ENCODE measurements at places on chromosomes 3 and 15. TPM values are rescaled to one million over a fixed set of nuclear protein-coding genes. Genes with fewer than 3 reads are reported as not detected.

GRCh38 chr15:57251941-57252340, 124.4 kb upstream of the CGNL1 start:
- no peak overlapping the region for H3K27ac ChIP-seq
- H3K36me3 ChIP-seq: peaks cover 64% of the 10 kb centered on the region
- no peak overlapping the region for H3K4me3 ChIP-seq

C3orf85 gene
- total RNA-seq: not detected

- no peak overlapping the region for H3K27ac ChIP-seq
- no peak for ATAC-seq
- H3K36me3 ChIP-seq: no peaks in the 10 kb centered on the region
- no peaks in the 10 kb centered on the region for H3K27me3 ChIP-seq
- H3K4me1 ChIP-seq: peaks cover 6% of the 10 kb centered on the region
Observed at GRCh38 chr15:93300796-93301195, 211.8 kb upstream of the RGMA start.

GOLGA6L7 gene
- not detected for total RNA-seq

GRCh38 chr3:177131927-177132636, 65.2 kb downstream of the TBL1XR1 start:
- ATAC-seq: no peak
- no peaks in the 10 kb centered on the region for H3K36me3 ChIP-seq
- H3K27me3 ChIP-seq: no peaks in the 10 kb centered on the region
- H3K4me1 ChIP-seq: no peaks in the 10 kb centered on the region
- H3K27ac ChIP-seq: peak overlapping the region; percentile 6
- no peak overlapping the region for H3K4me3 ChIP-seq

GRCh38 chr15:95208988-95209387, 977.6 kb downstream of the MCTP2 start:
- H3K4me1 ChIP-seq: no peaks in the 10 kb centered on the region
- H3K4me3 ChIP-seq: no peak overlapping the region
- H3K27me3 ChIP-seq: no peaks in the 10 kb centered on the region
- ATAC-seq: no peak

C3orf62 gene
- total RNA-seq: 3.5 TPM

- no peak for ATAC-seq
- no peak overlapping the region for H3K27ac ChIP-seq
- H3K4me3 ChIP-seq: no peak overlapping the region
Observed at GRCh38 chr3:16724487-16724886, 119.3 kb upstream of the DAZL start.

SYNPR gene
- total RNA-seq: not detected

DNA sequence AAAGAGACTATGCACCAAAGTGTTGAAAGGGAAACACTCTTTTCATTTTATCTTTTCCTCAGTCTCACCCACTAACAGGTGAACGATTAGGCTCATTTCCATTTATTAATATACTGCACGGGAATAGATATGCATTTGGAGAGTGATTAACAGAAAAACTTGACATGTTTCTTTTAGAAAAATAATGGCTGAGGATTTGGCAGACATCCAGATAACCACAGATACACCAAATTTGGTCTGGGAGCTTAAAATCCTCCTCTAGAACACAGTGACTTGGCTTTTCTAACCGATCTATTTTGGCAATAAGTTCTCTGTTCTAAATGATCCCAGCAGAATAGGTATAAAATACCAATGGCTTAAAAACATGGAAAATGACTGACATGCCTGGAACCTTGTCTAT, 459.3 kb upstream of the SGO1 start:
- H3K27ac ChIP-seq: no peak overlapping the region
- H3K4me3 ChIP-seq: no peak overlapping the region
- H3K36me3 ChIP-seq: no peaks in the 10 kb centered on the region
- no peaks in the 10 kb centered on the region for H3K27me3 ChIP-seq

GRCh38 chr3:174951034-174951433, 91.9 kb downstream of the NAALADL2 start:
- no peaks in the 10 kb centered on the region for H3K27me3 ChIP-seq
- ATAC-seq: no peak
- no peak overlapping the region for H3K27ac ChIP-seq

GRCh38 chr3:103381296-103382079, 946.7 kb downstream of the ZPLD1 start:
- no peak overlapping the region for H3K27ac ChIP-seq
- no peak for ATAC-seq
- no peaks in the 10 kb centered on the region for H3K27me3 ChIP-seq
- no peaks in the 10 kb centered on the region for H3K36me3 ChIP-seq
- H3K4me3 ChIP-seq: no peak overlapping the region
- no peaks in the 10 kb centered on the region for H3K4me1 ChIP-seq

DNA sequence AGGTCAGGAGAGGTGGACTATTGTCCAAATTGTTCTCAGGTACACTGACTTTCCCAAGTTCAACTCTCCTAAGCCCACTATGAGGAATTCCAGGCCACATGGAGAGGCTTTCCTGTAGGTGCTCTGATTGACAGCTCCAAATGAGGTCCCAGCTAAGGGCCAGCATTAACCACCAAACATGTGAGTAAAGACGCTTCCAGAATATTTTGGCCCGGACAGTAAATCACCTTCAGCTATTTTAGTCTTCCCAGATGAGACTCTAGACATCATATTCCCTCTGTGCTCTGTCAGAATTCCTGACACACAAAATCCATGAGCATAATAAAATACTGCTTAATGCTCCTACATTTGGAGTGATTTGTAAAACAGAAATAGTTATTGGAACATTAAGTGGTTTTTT, 135.5 kb downstream of the TGFBR2 start:
- H3K4me3 ChIP-seq: no peak overlapping the region
- H3K36me3 ChIP-seq: no peaks in the 10 kb centered on the region
- no peaks in the 10 kb centered on the region for H3K27me3 ChIP-seq
- ATAC-seq: no peak

DNA sequence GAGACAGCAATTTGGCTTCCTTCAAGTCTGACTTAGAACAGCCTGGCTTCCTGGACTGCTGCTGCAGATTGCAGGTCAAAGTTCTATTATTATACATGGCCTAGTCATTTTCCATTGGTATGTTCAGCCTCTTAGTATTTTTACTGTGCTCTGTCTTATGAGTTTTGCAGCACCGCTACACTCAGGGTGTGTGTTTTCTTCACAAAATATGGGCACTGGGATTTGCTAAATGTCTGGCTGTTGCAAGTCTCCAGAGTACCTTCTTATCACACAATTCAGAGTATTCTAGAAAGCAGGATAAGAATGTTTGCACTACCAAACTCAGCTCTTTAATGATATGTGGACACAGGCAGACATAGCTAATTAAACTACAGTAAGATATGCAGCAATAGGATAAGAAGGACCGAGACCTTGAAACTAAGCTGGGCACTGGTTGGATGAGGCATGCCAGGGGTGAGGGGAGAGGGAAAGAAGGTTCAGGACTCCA, 203.0 kb upstream of the PDZRN3 start:
- H3K36me3 ChIP-seq: no peaks in the 10 kb centered on the region
- peak; percentile 34 for ATAC-seq
- H3K4me1 ChIP-seq: peaks cover 14% of the 10 kb centered on the region
- H3K4me3 ChIP-seq: no peak overlapping the region
- no peaks in the 10 kb centered on the region for H3K27me3 ChIP-seq

GRCh38 chr3:46699676-46700523, 1.3 kb upstream of the TMIE start:
- H3K4me1 ChIP-seq: peaks cover 61% of the 10 kb centered on the region
- no peak overlapping the region for H3K4me3 ChIP-seq
- ATAC-seq: peak; percentile 55
- H3K27ac ChIP-seq: peak overlapping the region; percentile 56

All from gastroesophageal sphincter (tissue), 4 donors.